ENCODE measurements at places on chromosomes 1 and 21.

GRCh38 chr1:8665833-8666232 lies 151.6 kb downstream of the RERE start:
- DNase-seq = peak; percentile 95

DNA sequence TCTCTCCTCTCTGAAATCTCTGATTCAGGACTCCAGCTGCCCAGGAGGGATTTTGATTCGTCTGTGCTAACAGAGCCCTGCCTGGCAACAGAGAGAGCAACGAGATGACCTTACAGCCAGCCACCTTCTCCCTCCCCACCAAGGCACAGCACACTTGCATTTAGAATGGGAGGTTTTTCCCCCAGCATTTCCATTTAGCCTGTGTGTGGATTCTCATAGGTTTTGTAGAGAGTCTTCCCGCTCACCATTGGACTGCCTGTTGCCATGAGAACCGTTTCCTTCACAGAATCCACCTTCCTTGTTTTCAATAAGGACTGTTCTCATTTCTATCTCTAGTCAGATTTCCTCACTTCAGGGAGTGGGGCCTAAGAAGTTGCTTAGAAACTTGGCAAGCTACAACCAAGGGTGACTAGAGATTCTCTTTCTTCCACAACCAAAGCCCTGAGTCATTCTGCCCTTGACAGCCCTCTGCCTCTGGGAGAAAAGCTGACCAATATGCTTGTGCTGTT lies 5.8 kb upstream of the IKBKE start:
- DNase-seq = no peak

GRCh38 chr21:37008724-37009123 lies 2.2 kb downstream of the RIPPLY3 start:
- DNase-seq = peak; percentile 94

DNA sequence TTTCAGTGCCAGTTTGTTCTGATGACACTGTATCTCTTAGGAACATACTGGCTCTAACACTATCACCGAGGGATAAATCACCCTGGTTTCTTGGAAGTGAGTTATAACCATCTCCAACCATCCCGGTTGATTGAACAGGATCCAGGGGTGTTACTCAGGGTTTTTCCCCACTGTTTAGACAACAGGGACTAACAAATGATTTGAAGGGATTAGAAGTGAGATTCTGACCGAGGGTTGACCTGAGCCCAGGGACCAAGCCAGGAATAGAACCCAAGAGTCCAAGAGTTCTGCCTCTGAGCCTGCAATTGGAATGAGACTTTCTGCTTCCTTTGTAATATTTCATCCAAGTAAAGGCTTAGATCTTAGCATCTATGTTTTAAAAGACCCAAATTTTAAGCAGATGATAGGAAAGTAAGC lies 154.0 kb downstream of the DHRS3 start:
- no peak for DNase-seq

DNA sequence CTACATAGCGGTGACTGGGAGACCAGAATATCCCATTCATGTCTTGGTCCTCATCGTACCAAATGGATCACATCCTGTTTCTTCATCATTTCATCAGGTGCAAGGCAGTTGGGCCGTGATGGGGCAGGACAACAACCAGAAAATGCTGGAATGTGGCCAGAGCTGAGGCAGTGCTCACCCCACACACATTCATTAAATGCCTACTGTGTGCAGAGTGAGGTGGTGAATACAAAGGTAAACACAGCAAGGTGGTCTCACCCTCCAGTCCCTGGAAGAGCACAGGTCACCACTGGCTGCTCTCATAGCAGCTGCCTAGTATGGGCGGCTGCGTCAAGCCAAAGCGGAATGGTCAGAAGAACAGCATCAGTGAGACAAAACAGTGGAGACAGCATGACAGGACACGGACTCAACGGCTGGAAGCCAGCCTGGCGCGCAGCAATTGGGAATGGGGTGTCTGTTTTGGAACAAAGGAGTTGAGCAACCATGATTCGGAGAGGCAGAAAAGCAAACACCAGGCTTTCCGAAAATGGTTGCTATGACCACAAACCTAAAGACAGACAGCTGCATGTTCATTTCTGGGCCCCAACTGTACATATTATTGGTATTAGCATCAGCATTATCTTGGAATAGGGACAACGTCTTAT lies 5.6 kb upstream of the ADAMTSL4 start:
- no peak for DNase-seq

DNA sequence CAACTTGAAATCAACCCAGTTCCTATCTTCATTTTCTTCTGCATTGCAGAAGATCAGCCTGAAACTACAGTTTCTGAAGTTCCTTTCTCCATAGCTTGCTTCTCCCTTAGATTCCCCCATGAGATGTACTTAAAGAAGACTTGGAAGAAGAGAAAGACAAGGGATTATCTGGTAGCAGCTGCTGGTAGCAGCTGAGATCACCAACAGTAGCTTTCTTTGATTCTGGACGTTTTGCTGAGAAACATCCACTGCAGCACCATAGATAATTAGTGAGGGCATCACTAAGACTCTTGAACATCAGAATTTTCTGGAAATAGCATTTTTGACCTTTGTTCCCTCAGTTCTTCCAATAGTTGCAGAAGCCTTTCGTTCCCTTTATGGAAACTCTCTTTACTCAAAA lies 465 bp upstream of the CFHR3 start:
- DNase-seq = no peak

DNA sequence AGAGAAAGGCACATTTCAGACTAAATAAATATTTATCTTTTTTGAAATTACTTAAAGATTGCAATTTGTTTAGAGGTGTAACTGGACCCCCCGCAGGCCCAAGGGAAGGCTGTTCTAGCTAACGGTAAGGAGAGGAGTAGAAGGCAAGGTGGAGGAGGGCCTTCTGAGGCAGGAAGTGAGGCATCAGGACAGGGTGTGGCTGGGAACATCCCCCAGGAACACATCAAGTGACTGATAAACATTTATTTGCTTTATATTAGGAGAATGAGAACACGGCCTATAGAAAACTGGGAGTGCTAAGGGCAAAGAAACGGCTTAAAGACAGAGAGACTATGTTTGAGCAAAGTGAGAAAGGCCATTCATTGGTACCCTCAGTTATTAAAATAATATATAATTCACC lies 23.2 kb downstream of the HIVEP3 start:
- DNase-seq = no peak

GRCh38 chr1:112457955-112458354 lies 50.8 kb upstream of the WNT2B start:
- DNase-seq = no peak

- DNase-seq = no peak
Observed at GRCh38 chr1:57093122-57093521, 127.3 kb upstream of the C8B start.

- DNase-seq = no peak
Observed at GRCh38 chr1:103220631-103221041, 112.3 kb upstream of the COL11A1 start.

DNA sequence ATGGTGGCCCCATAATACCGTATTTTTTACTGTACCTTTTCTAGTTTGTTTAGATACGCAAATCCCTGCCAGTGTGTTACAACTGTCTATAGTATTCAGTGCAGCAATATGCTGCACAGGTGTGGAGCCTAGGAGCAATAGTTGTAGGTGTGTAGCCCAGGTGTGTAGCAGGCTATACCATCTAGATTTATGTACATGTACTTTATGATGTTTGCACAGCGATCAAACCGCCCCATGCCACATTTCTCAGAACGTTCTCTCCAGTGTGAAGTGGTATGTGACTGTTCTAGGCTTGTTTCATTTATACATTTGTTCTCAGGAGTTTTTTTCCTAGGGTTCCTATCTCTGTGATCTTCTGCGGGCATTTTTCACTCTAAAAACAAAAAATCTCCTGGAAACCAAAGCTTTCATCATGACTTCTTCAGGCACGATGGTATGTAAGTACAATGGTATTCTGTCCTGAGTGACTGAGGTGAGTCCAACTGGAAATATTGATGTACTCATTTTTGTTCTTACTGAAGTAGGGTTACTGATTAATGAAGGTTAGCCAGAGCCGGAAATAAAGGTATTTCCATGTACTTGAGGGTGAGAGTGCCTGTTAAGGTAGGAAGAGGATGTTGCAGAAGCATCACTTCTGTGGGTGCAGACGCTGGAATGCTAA lies 153.0 kb downstream of the GABPA start:
- peak; percentile 9 for DNase-seq

DNA sequence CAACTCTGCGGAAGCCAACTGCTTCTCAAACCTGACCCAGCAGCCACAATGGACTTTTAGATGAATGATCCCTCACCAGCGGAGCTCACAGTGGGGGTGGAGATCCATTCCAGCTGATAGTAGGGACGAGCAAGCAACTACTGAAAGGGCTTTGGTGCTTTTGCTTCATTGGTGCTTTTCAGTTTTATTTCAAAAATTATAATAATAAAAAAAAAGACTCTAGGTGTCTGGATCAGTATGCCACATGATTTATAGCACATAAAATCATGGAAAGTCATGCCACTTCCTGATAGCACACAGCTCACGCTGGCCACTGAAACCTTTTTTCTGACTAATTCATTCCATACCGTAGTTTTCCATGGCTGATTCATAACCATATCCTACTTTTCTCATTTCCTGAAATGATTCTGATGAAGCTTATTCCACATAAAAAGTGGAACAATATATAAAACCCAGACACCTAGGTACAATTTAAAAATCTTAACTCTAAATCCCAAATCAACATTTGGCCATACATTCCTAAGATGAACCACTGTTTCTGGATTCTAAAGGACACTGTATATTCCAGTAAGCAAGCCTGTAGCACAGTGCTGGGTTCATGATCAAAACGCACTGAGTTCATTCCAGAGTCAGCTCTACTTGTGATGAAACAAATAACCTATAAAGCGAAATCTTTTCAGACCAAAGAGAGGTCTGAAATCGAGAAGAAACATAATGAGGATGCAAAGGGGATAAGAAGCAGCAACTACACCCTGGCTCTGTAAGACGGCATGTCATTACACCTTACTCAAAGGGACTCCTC lies 41.3 kb upstream of the KCNE1 start:
- no peak for DNase-seq

DNA sequence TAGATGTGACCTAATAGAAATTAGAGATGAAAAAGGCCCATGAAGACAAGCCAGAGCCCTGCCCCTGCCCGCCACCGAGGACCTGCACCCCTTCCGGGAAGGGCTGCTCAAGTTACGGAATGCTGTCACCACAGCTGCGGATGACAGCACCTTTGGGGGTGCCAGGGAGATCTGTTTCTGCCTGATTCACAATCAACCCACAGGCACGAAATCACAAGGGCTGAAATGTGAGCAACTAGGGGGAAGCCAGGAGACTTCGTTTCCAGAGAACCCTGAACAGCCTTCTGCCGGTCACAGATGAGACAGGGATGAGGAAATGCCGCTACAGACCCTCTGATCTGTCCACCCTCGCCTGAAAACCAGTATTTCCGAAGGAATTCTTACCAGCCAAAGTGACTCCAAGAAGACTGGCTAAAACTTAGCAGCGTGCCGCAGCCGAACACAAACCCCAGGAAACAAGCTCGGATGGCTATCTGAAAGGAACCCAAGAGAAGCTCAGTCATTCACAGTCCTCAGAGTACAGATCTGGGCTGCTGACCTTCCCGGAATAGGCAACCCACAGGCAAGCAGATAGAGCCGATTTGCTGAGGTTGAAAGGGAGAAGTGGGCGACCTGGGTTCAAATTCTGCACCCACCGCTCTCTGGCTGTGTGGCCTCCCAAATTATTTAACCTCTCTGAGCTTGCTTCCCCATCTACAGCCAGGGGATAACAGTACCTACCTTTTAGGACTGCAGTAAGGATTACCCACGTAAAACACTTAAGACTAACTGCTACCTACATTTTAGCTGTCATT lies 1.1 kb downstream of the ICMT start:
- DNase-seq = no peak

- no peak for DNase-seq
Observed at GRCh38 chr21:38027901-38028498, 111.7 kb upstream of the KCNJ6 start.

GRCh38 chr1:193326296-193326695 lies 139.9 kb upstream of the B3GALT2 start:
- no peak for DNase-seq

- DNase-seq = no peak
Observed at GRCh38 chr1:59514061-59514909, 217.4 kb downstream of the FGGY start.

GRCh38 chr1:46188295-46189030 lies 9.8 kb downstream of the POMGNT1 start:
- DNase-seq = peak; percentile 36

- DNase-seq = no peak
Observed at GRCh38 chr1:17155257-17155920, 36.1 kb upstream of the PADI2 start.

- peak; percentile 57 for DNase-seq
Observed at GRCh38 chr1:3776231-3776961, 3.8 kb downstream of the SMIM1 start.

DNA sequence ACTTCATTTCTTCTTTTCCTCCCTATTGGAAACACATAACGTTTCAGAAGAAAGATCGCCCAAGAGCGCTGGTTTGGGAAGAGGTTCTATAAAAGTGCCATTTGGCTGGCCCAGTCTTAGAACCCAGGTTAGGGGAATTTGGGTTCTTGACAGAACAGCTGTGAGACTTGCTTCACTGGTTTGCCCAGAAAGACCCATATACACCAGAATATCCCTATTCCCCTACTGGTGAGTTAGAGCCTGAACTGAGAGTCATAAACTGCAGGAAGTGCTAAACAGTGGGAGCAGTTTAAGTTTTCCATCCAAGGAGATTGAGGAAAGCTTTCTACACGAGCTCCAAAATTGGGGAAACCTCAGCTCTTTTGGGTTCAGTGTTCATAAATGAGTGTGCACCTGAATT lies 275.2 kb downstream of the VAV3 start:
- no peak for DNase-seq

DNA sequence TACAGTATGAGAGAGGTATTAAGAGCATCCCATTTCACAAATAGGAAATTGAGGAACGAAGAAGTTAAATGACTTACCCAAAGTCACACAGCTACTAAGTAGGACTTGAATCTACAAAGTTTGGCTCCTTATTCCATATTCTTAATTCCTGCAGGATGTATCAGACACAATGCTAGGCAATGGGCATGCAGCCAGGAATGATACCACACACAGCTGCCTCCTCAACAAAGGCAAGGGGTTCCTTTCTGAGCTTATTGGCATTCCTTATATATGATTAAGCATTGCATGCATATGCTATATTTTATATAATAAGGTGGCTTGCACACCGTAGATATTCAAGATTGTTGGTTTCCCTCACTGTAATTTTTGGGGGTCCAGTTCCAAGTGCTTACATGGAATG lies 34.2 kb upstream of the JUN start:
- no peak for DNase-seq

- DNase-seq = peak; percentile 90
Observed at GRCh38 chr1:78145105-78145580, 99.4 kb downstream of the GIPC2 start.

GRCh38 chr1:201126832-201127754 lies at the start of gene ASCL5:
TSS of gene ASCL5 (minus strand) at chr1:201127184. CDS start at chr1:201115372, 11,812 bp downstream.
- DNase-seq = peak; percentile 60

- no peak for DNase-seq
Observed at GRCh38 chr1:14313731-14314431, 284.6 kb upstream of the KAZN start.
